ENCODE measurements at places on chromosomes 12 and 14.

DNA sequence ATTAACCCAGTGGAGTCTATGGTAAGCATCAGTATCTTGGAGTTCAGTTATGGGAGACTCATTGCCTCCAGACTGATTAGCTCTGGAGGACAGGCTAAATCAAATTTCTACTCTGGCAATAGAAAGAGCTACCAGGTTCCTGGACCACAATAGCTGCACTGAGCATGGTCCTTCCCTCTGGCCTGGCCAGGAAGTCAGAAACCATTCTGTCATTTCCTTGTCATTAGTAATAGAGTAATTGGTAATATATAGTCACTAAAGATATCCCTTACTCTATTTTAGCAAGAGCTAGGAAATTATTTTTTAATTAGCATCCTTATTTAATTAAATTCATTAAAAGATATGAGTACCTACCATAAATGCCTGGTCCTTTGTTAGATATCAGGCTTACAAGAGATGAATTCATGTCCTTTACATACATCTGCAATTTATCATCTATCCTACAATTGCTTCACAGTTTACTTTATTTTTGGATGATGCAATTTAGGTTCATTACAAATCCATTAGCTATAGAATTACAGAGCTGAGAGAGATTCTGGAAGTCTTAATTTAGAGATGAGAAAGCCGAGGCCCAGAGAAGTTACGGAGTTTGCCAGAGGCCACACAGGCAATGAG lies 23.7 kb upstream of the TDRD9 start:
- DNase-seq = no peak

DNA sequence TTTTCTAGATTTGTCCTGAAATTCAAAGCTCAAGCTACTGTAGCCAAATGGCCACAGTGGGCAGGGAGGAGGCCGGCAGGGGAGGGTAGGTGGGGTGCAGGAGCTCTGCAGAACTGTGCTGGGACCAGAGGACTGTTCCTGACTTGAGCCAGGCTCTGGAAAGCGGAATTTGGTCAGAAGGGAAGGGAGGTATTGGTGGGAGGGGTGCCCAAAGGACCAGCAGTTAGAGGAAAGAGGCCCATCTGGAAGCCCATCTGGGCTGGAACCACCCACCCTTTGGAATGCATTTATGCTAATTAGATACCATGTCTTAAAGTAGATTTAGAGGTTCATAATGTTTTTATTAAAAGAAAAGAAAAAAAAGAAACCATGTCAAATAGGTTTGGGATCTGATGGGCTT lies 24.5 kb upstream of the JPH4 start:
- DNase-seq = no peak

DNA sequence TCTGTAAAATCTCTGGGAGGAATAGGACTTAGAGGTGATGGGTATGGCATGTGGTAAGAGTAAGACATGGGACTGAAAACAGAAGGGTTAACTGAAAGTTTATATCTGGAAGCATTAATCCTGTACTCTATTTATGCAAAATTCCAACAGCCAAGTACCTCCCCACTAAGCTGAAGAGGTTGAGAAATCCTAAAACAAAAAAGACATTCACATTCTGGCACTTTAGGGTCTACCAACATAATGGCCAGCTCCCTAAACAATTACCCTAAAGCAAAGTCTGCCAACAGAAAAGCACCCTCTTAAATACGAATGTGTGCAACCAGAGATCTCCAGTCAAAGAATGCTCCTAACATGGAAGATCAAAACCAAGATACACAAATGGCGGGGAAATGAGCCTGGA lies 87.4 kb downstream of the GTF2A1 start:
- DNase-seq = no peak

DNA sequence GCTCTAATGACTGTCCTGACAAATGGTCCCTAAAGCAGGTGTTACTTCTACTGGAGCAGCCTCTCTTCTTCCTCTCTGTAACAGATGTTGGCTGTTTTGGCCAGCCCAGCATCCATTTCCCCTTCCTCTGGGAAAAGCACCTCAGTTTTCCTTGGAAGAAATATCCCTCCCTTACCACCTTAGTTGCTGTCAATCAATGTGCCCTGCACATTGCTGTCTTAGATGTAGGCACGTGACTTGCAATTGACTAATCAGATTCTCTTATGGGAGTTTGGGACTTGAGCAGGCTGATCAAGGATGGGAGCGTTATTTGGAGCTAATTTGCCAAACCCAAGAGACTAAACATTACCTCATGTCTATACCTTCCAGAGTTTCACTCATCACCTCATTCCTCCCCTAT lies 12.0 kb upstream of the TMED2 start:
- DNase-seq = no peak

- peak; percentile 99 for DNase-seq
These were observed 22.4 kb downstream of the CALM1 start for GRCh38 chr14:90419200-90419599.

- DNase-seq = no peak
These were observed 6.2 kb upstream of the KIF26A start for GRCh38 chr14:104131968-104132732.

- peak; percentile 58 for DNase-seq
These were observed 14.9 kb downstream of the ABCB9 start for GRCh38 chr12:122951406-122951805.

DNA sequence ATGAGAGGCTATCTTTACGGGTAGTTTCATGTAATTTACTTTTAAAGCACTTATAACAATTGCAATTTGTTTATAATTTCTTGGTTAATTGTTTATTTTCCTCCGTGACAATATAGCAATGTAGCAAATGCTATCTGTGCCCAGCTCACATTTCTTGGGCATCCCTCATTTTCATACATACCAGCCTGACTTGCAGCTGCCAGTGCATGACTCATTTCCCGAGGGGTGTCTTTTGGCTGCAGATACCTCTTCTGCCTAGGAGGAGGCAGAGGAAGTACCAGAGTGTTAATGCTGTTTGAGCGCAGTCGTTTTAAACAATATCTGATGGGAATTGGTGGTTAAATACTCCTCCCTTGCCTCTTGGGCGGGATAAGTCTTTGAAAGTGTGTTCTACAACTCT lies 104.2 kb upstream of the ABCD2 start:
- peak; percentile 90 for DNase-seq

- no peak for DNase-seq
These were observed 293.1 kb upstream of the FKBP4 start for GRCh38 chr12:2501464-2502191.

DNA sequence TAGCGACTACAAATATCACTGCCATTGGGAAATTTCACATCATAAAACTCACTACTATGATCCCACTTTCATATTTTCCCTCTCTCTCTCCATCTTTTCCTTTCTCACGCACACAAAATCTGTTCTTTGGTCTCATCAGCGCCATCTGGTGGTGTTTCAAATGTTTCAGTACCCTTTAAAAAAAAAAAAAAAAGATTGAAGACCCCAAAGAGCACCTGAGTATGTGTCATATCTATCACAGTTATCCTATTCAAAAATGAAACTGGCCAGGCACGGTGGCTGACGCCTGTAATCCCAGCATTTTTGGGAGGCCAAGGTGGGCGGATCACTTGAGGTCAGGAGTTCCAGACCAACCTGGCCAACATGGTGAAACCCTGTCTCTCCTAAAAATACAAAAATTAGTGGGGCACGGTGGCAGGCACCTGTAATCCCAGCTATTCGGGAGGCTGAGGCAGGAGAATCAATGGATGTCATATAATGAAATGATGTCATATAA lies 72.4 kb downstream of the TTC9 start:
- peak; percentile 23 for DNase-seq

DNA sequence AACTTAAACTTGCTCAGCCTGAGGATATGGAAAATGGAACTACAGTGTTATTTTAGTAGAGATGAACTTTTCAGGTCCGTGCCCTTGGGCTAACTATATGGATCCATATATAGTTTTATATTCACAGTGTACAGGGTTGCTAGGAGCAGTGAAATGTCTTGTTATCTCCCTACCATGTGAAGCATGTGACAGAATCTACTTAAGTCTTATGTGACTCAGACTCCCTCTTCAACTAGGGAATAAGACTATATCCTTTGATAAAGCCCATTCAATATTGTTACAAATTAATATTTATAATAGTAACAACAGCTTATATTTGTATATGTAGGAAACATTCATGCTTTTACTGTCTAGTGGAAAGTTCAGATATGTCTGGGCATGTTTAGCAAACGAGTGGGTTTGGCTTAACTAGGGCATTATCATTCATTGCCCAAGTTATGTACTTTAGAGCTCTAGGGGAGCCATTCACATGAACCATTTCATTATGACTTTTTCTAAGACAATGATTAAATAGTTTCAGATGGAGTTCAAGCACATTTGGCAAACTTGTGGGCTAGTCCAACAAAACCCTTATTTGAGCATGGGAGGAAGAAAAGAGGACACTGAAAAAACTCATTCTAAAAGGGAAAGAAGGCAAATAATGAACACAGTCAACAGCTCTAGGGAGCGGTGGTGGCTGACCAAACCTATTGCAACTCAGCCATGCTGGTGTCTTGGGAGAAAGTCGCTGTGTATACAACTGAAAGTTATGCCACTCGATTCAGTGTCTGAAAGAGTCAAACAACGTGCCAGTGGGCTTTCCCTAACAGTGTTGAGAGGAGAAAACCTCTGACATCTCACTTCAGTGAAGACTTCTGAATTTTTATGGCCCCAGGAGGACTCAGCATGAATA lies 305.9 kb upstream of the G2E3 start:
- no peak for DNase-seq

GRCh38 chr12:131933387-131933786 lies 4.3 kb downstream of the PUS1 start:
- no peak for DNase-seq

DNA sequence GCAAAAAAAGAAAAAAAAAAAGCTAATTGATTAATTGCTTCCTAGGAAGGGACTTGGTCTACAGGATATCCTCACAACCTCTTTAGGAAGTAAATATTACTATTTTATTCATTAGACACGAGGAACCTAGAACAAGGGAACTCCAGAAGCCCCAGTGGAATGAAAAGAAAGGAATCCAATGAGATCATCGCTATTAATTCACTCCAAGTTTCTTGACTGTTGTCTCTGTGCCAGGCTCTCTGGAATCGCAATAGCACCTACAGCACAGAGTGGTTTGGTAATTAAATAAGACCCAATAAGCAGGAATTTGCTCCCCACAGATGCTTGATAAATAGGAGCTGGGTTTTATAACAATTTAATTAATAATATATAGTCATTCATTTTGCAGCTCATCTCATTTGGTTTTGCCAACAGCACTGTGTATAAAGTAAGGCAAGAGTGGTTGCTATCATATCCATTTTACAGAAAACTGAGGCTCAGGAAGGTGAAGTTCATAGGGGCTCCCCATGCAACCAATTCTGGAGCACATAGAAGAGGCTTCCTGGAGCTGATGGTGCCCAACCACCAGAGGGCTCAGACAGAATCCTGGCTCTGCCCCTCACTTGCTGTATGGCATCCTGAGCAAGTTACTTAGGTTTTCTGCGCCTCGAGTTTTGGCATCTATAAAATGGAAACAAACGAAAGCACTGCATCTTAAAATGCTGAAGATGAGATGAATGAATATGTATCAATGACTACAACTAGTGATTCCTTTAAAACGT lies 420.2 kb downstream of the MED13L start:
- no peak for DNase-seq

DNA sequence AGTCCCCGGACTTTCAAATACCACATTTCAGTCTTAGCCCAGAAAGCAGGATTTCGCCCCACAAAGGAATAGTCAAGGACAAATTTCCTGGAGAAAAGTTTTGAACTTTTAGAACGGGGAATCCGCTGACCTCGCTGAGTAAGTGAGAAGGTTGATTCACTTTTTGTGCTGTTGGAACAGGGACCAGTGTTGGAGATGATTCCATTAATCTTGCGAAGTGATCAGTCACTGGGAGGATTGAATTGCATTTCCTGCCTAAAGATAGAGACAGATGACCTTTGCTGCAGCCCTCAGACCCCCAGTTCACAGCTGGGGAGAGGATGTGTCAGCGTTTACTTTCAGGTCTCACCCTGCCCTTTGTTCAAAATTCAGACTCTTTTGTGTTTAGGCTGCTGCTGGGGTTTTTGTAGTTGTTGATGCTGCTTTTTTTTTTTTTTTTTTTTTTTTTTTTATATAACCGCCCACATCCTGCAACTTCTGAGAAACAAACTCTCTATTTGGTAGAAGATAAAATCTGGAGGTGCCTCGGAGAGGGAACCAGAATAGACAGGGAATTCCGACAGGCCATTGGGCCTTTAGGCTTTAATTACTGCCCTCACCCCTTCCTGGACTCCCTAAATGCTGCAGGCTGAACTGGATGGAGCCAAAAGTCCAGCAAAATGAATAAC lies 9.8 kb upstream of the KDM2B start:
- no peak for DNase-seq

DNA sequence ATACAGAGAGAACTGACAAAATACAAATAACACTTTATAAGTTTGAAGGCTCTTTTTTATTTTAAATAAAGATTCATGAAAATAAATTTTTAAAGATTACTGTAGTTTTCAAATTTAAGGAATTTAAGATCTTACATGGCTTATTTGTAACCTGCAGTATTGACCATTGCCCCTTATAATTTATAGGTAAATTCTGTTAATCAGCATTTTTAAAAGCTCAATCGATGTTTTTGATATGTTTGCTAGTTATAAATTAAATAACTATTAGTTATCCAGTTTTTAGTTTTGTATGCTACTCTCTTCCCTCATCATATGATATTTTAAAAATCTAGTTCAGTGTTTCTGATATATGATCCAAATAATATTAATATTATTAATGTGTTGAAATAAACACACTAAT lies 109.9 kb downstream of the MON2 start:
- no peak for DNase-seq

DNA sequence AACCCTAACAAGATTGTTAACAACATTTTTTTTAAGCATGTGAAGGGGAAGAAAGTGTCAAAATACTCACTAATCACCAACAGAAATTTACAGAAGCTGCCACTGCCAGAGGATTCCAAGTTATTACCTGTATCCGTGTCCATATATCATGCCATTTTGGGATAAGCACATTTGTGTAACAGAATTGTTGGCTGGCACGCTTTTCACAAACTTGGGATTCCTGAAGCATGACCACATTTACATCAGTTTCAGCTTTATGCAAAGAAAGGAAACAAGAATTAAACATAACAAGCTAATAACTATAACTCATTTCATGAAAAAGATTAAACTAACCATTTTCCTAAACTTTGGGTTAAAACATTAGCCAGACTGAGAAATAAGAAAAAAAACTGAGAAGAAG lies 5.9 kb downstream of the NEMP1 start:
- DNase-seq = no peak
